ENCODE measurements at places on chromosomes 6 and 20.

DNA sequence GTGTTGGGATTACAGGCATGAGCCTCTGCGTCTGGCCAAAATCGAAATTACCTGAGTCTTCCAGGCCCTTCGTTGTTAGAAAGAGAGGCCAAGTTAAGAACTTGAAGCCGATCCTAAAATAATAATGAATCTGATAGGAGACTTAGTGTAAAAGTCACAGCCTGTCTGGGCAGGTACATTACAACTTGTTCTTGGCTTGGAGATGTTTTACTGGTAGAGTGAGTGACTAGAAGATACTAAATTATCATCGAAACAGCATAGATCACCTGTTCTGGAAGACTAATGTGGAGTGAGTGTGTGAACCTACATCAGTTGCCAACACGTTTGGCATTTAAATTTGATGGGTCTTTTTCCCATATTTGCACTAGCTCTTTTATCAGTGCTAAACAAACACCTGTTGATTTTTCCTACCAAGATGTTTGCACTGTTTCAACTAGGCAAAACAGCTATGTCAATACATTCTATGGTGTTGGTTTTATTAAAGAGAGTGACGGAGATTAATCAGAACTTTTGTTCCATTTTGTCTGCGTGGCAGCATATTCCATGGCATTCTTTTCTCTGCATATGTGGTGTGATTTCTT, 4.6 kb upstream of the TMEM217 start:
- DNase-seq = no peak
- H3K36me3 ChIP-seq = peaks cover 18% of the 10 kb centered on the region
- H3K27me3 ChIP-seq = no peaks in the 10 kb centered on the region
- H3K4me3 ChIP-seq = no peak overlapping the region
- H3K27ac ChIP-seq = no peak overlapping the region
- H3K4me1 ChIP-seq = peaks cover 54% of the 10 kb centered on the region

GRCh38 chr6:161215193-161215592, 58.7 kb downstream of the AGPAT4 start:
- no peak overlapping the region for H3K27ac ChIP-seq
- peak; percentile 15 for DNase-seq

DNA sequence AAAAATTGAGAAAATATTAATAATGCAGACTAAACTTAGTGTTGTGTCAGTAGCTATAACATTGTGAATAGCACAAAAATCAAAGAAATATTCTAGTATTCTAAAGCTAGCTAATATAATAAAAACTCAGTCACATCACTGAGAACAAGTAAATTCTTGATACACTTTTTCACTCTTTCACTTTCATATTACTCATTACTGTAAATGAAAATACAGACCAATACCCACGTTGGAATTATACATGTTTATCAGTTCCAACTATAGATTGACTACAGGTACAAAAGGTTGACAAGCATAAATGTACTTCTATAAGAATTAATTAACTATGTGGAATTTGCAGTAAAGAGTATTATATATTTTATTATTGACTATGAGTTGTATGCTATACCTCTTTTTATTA, 1043.4 kb upstream of the FLRT3 start:
- H3K27ac ChIP-seq = no peak overlapping the region
- H3K27me3 ChIP-seq = no peaks in the 10 kb centered on the region
- no peaks in the 10 kb centered on the region for H3K4me1 ChIP-seq
- H3K4me3 ChIP-seq = no peak overlapping the region

GRCh38 chr6:75693534-75693933, 55.5 kb upstream of the MYO6 start:
- no peaks in the 10 kb centered on the region for H3K27me3 ChIP-seq
- DNase-seq = no peak
- no peak overlapping the region for H3K4me3 ChIP-seq
- peaks cover 36% of the 10 kb centered on the region for H3K36me3 ChIP-seq

- H3K27me3 ChIP-seq = no peaks in the 10 kb centered on the region
- no peak overlapping the region for H3K27ac ChIP-seq
- H3K4me3 ChIP-seq = no peak overlapping the region
- DNase-seq = no peak
- H3K4me1 ChIP-seq = no peaks in the 10 kb centered on the region
Measured at GRCh38 chr6:77373955-77374354, 89.3 kb downstream of the HTR1B start.

Measured in activated CD4-positive, alpha-beta T cell treated with anti-CD3 and anti-CD28 coated beads, Interleukin-2, amount 10 ng/mL, durations not matched to agents 24 days and 14 days (primary cell).